ENCODE measurements at places on chromosomes 12 and 14.

DNA sequence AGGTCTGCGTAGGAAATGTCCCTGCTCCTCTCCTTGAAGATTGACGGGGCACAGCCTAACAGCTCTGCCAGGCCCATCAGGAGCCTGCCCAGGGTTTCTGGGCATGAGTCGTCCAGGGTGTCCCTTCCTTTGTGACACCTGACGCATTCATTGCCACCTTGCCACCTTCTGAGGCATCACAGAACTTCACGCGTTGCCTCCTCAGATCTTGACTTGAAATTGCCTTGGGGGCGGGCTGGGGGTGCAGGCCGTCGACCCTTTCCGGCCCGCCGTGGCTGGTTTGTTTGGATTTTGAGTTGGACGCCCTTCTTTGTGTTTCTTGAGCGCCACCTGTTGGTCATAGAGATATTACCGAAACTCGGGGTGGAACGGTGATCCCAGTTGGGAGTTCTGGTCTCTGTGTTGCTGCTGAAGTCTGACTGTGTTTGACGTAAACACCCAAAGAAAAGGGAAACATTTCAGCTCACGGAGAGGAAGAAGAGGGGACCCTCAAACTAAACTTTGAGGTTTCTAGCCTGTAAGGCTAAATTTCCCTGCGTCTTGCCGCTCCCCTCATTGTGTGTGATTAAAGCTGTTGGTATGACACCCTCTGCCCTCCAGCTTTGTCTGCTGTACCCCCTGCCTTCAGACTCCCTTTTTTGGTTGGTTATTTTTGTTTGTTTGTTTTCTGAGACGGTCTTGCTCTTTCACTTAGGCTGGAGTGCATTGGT, 44.6 kb downstream of the MLXIP start:
- DNase-seq, result peak; percentile 73

- no peak for DNase-seq
Observed at GRCh38 chr12:48119834-48120195, 651 bp downstream of the PFKM start.

- DNase-seq, result no peak
Observed at GRCh38 chr14:77375973-77376770, 722 bp downstream of the TMED8 start.

- no peak for DNase-seq
Observed at GRCh38 chr12:26158078-26158764, 33.4 kb upstream of the BHLHE41 start.

- no peak for DNase-seq
Observed at GRCh38 chr12:121783766-121784165, 9.7 kb downstream of the RHOF start.

- no peak for DNase-seq
Observed at GRCh38 chr12:131091976-131092691, 138.4 kb downstream of the ADGRD1 start.

GRCh38 chr12:111394480-111394879, 11.2 kb upstream of the SH2B3 start:
- no peak for DNase-seq

GRCh38 chr14:77014734-77015133, 13.8 kb downstream of the IRF2BPL start:
- DNase-seq, result no peak

GRCh38 chr12:80419644-80420043, 24.4 kb upstream of the PTPRQ start:
- no peak for DNase-seq

DNA sequence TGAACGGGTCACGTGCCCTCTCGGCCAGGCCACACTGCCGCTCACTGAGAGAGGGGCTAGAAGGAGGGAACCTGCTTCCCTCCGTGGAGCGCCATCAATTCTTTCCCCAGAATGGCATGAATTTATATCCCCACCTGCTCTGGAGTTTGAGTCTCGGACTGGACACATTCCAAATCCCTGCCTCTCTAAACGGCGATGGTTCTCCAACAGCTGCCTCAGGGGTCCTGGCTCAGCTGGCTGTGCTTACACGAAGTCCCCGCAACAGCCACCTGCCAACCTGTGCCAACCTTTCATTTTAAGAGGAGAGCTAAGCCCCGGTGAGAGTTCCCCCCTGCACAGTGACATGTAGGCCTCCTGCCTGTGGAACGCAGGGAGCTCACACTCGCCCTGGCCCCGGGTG, 73.2 kb downstream of the RIMBP2 start:
- DNase-seq, result no peak

DNA sequence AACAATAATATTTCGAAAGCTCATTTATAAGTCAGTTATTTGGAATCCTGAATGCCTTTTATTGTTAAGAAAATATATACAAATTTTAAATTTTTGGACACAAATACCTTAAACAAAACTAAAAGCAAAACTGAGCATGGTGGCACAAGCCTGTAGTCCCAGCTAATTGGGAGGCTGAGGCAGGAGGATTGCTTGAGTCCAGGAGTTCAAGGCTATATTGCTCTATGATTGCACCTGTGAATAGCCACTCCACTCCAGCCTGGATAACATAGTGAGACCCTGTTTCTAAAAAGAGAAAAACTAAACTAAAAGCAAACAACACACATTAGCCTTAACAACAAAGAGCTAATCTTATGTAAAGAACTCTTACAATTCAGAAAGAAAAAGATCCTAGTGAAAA, 78.8 kb downstream of the SMOC1 start:
- no peak for DNase-seq

- no peak for DNase-seq
Observed at GRCh38 chr12:65330331-65330730, 51.8 kb downstream of the MSRB3 start.

DNA sequence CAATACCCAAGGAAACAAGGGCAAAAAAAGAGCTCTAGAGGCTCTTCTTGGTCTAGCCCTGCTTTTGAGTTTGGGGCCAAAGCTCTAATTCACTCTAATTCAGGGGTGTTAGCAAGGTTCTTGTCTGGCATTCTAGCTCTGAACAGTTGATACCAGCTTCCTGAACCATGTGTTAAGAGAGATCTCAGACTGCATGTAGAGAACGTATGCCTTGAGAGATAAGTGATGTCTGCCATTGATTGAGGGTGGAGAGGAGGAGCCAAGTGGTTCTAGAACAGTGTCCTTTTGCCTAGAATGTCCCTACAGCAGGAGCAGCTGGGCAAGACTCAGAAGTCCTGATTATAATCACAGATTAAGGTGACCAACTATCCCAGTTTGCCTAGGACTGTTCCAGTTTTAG, 18.2 kb upstream of the POC1B start:
- DNase-seq, result no peak

GRCh38 chr12:116929885-116930284, 19.1 kb downstream of the FBXW8 start:
- no peak for DNase-seq

GRCh38 chr12:18290386-18290785, 29.1 kb downstream of the PIK3C2G start:
- DNase-seq, result no peak

GRCh38 chr12:113077859-113078255, 21.3 kb downstream of the DTX1 start:
- no peak for DNase-seq

DNA sequence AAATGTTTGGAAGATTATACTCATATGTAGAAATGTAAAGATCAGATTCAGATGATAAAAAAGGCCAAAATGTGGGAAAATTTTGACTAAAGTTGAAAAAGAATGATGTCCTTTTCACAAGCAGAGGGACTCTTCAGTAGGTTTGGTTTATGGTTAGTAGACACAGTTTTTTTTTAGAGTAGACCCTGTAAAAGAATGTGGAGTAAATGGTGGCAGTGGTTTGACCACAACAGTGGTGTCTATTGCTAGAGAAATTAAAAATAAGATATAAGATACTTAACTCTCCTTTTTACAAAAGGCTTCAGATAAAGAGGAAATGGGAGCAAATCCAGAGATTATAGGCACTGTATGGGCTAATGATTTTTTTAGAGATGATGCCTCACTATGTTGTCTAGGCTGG, 21.8 kb downstream of the RAP1B start:
- no peak for DNase-seq

- DNase-seq, result no peak
Observed at GRCh38 chr12:84270470-84271140, 642.0 kb downstream of the SLC6A15 start.

- DNase-seq, result no peak
Observed at GRCh38 chr12:55713721-55714120, 2.1 kb upstream of the BLOC1S1 start.

- DNase-seq, result no peak
Observed at GRCh38 chr14:53851394-53852090, 105.1 kb downstream of the BMP4 start.

- DNase-seq, result no peak
Observed at GRCh38 chr12:75660107-75660530, 148.7 kb upstream of the KRR1 start.

GRCh38 chr14:56224691-56225681, 106.8 kb downstream of the PELI2 start:
- DNase-seq, result no peak

- DNase-seq, result no peak
Observed at GRCh38 chr14:29805415-29806123, 122.1 kb downstream of the PRKD1 start.

- DNase-seq, result no peak
Observed at GRCh38 chr12:120362516-120363273, 6.3 kb downstream of the MSI1 start.

GRCh38 chr12:88993651-88994050, 358.6 kb downstream of the DUSP6 start:
- peak; percentile 55 for DNase-seq

- no peak for DNase-seq
Observed at GRCh38 chr12:6459004-6459337, 7.1 kb downstream of the TAPBPL start.

- DNase-seq, result no peak
Observed at GRCh38 chr12:120703311-120703942, 6.8 kb upstream of the UNC119B start.

GRCh38 chr12:46100551-46101484, 110.4 kb upstream of the SCAF11 start:
- DNase-seq, result no peak

- DNase-seq, result no peak
Observed at GRCh38 chr12:52156311-52156710, 35.5 kb downstream of the KRT80 start.

DNA sequence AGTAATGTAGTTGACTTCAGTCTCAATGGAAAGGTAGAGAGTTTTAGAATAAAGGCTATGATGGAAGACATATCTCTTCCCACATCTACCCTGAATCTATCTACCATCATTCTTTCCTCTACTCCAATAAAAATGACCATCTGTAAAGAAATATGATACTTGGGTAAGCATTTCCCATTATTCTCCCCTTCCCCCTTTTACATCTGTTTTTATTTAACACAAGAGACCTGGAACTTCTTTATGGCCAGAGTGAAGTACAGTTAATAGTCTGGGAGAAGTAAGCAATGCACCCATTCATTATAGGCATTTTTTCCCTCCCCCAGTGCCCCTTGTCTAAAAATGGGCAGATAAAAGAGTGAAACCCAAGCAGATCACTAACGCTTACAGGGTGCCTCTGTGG, 6.5 kb downstream of the TPH2 start:
- DNase-seq, result no peak

GRCh38 chr14:58298477-58299400, at the start of gene ARID4A:
TSS of gene ARID4A (plus strand) at chr14:58298555. CDS start at chr14:58299855, 1,300 bp downstream.
- DNase-seq, result peak; percentile 65
